ENCODE measurements at places on chromosomes 5 and 9.

DNA sequence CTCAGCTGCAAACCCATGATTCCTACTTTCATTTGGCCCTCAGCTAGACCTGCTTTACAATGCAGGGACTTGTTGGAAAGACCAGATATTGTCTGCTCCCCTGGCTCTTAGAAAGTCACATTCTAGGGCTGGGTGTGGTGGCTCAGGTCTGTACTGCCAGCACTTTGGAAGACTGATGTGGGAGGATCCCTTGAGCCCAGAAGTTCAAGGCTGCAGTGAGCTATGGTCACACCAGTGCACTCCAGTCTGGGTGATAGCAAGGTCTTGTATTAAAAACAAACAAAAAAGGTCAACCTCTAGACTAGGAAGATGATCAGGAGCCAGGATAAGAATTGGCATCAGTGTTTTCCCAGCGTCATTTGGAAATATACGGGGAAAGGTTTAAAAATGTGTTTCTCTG lies 145.8 kb downstream of the PALM2AKAP2 start:
- DNase-seq: no peak

DNA sequence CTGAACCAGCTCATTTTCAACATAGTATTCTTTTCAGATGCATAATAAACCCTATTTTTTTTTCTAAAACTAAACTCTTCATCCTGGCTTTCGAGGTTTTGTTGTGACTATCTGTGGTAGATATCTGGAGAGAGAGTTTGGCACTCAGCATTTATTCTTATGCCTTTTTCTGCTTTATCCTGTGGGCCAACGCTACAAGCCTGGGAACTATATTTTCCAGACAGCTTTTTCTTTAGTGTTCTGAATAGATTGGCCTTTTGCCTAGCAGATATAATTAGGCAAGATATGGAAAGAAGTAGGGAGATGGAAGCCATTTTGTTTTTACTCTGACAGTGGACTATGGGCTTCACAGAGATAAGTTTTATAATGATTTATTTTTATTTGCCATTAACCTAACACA lies 486.7 kb downstream of the TMEM232 start:
- DNase-seq: peak; percentile 2

DNA sequence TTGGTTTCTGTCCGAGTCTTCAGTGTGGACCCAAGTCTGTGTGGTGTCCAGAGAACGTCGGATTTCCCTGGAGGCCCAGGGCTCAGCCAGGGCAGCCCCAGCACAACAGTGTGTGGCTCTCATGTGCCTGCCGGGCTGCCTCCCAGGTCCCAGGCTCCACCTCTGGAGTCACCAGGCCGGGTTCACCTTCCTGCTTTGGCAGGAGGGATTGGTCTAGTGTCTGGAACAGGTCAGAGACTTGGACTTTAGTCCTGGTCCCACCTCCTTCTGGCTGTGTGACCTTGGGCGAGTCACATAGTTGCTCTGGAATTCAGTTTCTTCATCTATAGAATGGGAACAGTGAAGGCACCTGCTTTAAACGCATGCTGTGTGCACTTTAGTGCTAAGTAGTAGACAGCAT lies 3.2 kb downstream of the DOLPP1 start:
- DNase-seq: no peak

DNA sequence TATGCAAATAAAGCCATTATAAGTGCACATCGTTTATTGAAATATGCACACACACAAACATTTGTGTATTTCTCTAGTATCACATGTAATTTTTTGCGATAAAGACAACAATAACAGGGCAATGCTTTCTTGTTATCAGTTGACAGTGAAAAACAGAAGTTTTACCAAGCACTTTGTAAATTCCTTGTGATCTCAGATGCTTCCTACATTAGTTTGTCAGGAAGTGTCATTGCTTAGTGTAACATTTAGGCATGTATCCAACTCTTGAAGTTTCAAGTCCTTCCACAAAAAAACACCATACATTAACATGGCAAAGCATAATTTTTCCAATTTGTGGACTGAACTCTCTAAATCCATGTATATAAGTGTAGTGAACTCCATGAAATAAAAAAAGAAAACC lies 46.4 kb downstream of the MOCS2 start:
- DNase-seq: no peak

GRCh38 chr5:76626738-76627137 lies 3.5 kb upstream of the F2RL2 start:
- DNase-seq: no peak

- DNase-seq: no peak
Observed at GRCh38 chr5:133934822-133935666, 33.4 kb downstream of the C5orf15 start.

- DNase-seq: no peak
Observed at GRCh38 chr5:176748967-176749935, 61.1 kb upstream of the UNC5A start.

DNA sequence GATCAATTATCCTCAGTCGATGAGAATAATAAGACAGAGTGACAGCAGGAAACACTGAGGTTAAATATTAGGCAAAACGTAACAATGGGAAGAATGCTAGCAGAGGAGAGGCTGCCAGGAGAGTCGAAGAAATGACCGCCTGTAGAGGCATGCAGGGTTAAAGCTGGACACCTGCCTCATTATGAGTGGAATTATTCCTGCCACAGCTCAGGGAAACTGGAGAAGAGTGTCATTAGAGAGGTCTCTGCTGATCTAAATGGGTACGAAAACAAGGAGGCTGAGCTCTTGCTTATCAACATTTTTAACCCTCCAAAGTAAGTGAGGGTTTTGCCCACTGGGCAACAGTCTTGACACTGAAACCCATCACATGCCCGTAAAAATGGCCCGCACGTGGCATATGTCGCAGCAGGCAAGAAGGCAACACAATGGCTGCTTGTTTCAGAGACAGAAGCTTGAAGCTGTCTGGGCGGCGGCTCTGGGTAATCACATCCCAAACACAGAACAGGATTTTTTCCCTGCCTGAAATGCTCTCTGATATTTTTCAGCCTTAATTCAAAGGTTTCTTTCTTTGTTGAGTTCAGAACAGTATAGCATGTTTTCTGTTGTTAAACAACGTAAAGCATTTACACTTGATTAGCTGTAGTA lies 118.7 kb downstream of the MED27 start:
- no peak for DNase-seq

DNA sequence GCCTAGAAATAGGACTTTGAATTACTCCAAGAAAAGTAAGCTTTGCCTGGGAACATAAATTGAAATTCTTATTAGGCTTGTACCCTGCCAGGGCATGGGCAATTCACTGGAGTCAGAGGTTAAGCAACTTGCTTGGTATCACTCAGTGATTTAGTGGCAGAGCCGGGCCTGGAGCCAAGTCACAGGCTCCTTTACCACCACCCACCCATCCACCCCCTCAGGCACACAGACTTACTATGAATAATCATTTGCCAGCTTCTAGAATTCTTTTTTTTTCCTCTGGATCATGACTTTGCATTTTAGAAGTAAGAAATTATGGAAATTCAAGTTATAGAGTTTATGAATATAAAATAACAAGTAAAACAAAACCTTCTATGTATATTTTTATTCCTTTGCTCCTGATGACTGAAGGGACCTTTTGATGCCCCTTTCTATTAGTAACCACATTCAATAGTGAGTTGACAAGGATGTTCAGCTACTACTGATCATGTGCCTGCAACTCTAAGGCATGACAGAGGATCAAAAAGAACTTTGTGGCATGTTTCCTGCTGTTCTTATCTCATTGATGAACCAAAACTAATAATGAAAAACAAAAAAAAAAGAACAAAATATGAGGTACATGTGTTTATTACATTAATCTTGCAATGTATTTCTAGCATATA lies 614.7 kb downstream of the TLR4 start:
- DNase-seq: peak; percentile 1

GRCh38 chr9:3441197-3441816 lies 84.5 kb downstream of the RFX3 start:
- peak; percentile 28 for DNase-seq

GRCh38 chr5:93610581-93611272 lies 27.7 kb downstream of the NR2F1 start:
- DNase-seq: no peak

DNA sequence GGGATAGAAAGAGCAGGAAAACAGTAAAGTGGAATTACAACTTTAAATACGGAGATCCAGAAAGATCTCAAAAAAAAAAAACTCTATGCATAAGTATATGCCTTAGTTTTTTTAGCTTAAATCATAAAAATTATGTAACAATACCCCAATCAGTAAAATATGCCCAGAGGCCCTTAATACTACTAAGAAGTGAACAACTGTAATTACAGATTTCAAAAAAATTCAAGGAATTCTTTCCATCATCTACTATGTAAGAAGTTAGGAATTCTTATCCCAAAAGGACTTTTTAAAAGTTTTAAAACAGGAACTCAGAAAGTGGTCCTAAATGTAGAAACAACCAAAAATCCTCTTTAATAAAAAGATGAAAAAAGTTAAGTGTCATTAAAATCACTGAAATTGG lies 111.3 kb downstream of the SSBP2 start:
- no peak for DNase-seq

- no peak for DNase-seq
Observed at GRCh38 chr9:14485366-14485765, 171.4 kb upstream of the NFIB start.

DNA sequence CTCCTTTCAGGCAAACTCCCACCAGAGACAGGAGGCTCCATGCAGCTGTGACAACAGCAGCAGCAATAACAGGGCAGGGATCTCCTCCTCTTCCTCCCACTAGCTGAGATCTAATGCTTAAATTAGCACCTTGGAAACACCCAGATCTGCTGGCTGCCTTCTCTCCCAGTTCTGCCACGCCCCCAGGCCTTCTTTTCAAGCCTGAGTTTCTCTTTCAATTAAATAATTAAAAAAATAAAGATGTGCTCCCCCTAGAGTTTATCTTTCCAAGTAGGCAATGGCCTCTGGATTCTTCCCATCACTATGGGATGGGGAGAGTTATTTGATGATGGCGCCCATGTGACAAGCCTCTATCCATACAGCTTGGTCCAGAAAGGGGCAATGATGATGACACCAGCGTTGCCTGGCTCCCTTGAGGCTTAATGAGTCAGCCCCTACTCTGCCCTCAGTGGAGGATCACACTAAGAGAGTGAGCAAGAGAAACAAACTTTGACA lies 3.8 kb downstream of the FAM219A start:
- peak; percentile 34 for DNase-seq

DNA sequence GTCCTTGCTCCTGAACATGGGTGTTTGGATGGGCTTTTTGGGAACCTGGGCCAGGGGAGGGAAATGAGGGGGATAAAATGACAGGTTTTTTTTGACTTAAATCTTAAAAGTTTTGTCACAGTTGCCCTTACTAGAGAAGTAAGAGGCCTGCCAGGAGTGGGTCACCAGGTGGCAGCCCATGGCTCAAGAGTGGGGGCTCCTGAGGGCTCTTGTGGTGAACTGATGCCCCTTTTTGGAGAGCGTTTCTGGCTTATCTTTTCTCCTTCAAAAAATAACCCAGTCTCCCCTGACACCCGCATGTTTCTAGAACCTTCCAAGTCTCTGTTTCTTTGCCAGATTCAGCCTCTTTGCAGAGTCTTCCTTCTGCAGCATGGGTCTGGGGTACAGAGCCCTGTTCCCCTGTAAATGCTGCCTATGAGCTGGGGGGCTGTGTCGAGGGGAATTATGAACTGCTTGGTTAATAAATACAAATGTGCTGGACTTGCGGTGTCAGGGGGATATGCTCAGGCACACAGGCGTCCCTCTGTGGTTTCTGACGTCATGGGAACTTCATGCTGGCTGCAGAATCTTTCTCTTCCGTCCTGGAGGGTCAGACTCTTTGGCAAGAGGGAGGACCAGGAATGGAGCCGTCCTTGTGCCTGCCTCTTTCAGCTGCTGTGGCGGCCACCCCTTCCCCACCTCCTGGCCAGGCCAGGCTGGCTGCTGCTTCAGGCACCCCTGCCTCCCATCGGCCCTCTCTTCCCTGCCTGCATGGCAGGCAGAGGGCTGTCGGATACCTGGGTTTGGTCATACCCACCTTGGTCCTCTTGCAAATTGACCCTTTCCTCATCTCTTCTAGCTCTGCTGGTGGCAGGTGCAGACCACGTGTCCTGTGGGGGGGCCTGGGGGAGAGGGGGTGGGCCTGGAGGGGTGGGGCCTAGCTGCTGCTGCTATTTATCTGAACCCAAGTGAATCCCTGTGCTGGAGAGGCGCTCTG lies 30.1 kb downstream of the PTPA start:
- DNase-seq: no peak

DNA sequence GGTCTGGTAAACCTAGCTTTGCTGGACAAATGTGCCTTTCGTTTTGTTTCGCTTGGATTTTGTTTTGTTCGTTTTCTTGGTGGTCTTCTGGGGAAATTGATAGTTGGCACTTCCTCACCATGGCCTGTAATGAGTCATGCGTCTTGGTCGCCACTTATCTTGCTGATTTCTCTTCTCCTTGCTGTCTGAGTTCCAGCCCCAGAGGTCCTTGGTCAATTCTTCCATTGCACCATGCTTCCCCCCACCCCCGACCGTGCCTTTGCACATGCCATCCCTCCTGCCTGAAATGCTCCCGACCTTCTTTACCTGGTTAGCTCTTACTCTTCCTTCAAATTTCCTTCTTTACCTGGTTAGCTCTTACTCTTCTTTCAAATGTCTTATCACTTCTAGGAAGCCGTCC lies 168.7 kb upstream of the MSX2 start:
- no peak for DNase-seq

DNA sequence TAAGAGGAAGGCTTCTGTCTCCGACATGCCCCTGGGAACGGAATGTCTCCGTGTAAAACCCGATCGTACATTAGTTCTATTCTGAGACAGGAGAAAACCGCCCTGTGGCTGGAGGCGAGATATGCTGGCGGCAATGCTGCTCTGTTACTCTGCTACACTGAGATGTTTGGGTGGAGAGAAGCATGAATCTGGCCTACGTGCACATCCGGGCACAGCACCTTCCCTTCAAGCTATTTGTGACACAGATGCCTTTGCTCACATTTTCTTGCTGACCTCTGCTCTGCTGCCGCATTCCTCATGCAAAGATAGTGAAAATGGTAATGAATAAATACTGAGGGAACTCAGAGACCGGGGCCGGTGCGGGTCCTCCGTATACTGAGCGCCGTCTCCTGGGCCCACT lies 2.2 kb upstream of the DPP7 start:
- DNase-seq: no peak

- DNase-seq: no peak
Observed at GRCh38 chr9:97979788-97980478, 3.2 kb upstream of the ANP32B start.

DNA sequence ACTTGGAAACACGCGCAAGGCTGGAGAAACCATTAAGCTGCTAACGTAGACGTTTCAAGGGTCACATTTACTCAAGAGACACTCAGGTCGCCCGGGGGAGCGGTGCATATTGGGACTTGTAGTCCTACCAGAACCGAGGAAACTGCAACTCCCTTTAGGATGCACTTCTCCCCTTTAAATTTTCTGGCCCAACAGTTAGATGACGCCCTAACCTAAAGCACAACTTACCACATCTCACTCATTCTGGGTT lies 384 bp upstream of the DMXL1 start:
- DNase-seq: peak; percentile 67

All from SK-N-SH (cell line).